ENCODE measurements at places on chromosomes 5 and 9.

DNA sequence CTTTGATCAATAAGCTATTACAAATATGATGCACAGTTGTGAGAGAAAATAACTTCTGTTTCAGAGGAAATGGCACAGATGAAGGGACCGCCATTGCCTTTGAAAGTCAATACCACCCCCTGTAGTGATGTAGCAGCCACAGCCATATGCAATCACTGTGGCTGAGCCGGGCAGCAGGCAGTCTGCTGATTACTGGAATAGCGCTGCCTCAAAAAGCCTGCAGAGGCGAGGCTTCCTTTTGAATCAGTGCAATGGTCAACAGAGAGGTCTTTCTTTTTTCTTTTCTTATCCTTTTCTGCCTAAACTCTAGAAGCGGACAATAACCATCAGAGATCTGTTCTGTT, 265.1 kb upstream of the TAS2R1 start:
- DNase-seq, result no peak

GRCh38 chr9:87518702-87519335, 21.2 kb downstream of the DAPK1 start:
- DNase-seq, result no peak

DNA sequence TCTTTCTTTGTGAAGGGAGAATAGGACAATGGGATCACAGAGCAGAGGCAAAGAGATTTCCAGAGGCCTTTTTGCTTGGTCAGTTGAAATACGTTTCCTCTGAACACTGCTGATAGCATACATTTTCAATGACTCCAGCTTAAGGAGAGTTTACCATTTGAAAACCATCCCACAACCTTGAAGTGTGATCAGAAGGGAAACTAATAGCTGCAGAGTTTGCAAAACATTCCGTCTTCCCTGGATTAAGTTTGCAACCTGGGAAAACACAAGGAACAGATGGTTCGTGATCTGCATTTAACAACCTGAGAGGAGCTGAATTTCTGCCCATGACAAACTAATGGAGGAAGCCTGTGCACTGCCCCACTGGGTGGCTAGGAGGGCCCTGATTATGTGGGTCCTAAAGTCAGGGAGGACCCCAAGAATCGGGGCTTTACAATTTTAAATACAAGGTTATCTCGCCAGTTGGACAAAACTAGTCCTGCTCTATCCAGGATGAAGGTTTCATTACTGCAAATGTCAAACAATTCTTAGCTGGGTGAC, 35.6 kb downstream of the MTX3 start:
- no peak for DNase-seq

DNA sequence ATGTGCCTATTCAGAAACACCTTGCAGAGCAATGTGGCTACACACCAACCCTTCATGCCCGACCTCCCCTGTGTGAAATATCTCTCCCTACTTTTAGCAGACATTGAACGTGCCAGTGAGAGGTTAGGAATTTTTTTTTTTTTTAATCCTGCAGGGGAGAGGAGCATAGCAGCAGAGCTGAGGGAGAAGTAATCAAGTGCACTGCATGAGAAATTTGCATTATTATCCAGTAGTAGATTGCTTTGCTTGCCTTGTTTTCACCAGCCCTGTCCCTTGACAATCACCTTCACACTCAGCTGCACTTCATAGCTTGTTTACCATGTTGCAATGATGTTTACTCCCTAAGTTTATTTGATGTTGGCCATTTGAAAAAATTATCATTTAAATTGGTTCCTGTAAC, 489.6 kb upstream of the ZNF608 start:
- DNase-seq, result no peak

DNA sequence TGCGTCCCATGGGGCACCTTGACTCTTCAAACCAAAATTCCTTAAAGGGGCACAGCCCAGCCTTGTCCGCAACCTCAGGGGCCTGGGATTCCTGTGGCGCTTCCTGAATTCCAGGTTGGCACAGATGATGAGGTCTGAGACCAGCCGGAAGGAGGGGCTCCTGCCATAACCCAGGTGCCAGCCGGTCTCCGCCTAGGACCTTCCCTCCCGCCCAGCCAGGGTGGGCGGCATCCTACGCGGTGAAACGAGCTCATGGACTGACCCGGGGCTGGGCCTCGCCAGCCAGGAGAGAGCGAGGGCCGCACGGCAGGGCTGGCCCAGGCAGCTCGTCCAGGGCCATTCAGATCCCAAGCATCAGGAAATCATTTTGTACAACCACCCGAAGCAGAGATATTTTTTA, 23.0 kb downstream of the AMBP start:
- no peak for DNase-seq

GRCh38 chr5:17005107-17005828, 69.2 kb upstream of the MYO10 start:
- DNase-seq, result no peak

GRCh38 chr5:107673039-107673367, 2.3 kb upstream of the EFNA5 start:
- no peak for DNase-seq

All from activated CD4-positive, alpha-beta T cell treated with anti-CD3 and anti-CD28 coated beads, Interleukin-2, Interleukin-4, amounts not matched to agents 100 ng/mL and 50 ng/mL, durations not matched to agents 16 hours and 8 hours (primary cell).